ENCODE measurements at places on chromosomes 11 and 22. TPM values are rescaled to one million over a fixed set of nuclear protein-coding genes. Genes with fewer than 3 reads are reported as not detected.

The ASCL2 gene
- 0.13 TPM for total RNA-seq

DNA sequence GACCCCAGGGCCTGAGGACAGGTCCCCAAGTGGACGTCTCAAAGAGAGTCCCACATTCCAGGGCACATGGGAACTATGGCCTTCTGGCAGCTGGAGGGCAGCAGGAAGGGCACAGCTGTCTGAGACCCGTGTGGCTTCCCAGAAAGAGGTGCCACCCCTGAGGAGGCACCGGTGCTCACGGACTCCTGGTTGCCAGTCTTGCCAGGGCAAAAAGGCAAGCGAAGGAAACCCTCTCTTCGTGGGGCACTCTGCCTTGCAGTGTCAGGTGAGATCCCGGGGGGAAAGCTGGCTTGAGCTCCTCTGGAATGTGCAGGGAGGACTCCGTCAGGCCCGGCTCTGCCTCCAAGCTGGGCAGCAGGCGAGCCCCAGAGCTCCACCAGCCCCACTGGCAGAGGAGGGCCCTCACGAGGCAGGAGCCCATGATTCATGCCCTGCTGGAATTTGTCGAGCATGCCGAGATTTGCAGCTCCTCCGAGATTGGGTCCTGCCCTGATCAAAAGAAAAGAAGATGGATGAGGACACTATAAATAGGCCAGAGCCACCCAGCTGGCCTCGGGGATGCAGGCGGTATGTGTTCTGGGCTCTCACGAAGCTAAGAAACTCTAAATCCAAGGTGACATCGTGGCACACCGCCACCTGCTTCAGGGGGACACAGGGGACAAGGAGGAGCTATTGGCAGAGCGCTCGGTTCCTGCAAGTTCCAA lies 9.9 kb upstream of the CELSR1 start:
- DNase-seq = no peak

DNA sequence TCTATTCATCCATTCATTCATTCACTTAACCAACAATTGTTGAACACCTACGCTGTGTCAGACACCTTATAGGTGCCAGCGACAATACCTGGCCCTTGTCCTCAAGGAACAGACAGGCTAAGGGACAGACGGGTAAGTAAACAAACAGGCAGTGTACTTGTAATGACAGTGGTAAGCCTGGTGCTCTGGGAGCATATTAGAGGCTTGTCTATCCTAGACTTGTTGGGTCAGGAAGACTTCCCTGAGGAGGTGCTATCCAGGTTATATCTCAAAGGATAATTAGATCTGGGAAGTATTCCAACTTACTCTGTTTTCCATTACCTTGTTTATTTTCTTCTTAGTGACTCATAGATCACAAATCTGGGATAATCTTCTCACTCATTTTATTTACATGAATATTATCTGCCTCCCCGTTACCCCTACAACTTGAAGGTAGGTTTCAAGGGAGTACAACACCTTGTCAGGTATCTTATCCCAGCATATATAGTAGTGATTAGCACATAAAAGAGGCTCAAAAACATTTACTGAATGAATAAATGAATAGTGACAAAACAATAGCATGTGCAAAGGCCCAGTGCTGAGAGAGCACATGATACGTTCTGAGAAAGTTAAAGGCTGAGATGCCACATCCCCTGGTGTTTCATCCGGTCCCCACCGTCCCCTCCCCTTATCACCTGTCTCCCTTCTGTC lies 75.3 kb upstream of the NCAM1 start:
- DNase-seq = no peak

The HSPB2 gene
- not detected for total RNA-seq

DNA sequence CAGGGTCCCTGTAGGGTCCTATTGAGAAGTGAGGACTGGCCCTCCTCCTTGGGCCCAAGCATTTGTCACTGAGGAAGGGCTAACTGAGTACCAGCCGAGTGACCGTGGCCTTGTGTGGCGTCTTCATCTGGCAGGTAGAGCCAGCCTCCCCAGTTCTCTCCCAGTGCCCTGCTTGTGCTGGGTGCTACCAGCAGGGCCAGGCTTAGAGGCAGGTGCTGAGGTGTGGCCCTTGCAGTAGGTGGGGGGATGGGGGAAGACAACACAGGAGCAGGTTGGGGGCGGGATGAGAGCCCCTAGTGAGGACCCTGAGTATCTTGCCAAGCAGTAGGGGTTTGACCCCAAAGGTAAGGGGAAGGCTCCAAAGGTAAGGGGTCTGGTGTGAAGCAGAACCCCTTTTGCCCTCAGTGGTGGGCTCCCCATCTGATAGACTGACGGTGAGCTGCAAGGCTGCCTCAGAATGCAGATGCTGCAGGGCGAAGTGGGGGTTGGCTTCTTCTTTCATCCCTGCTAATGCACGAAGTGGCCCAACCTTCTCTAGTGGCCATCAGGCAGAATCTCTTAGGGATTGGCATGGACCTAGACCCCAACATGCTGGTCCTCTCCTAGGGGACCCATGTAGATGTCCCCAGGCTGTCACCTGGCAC lies 19.6 kb downstream of the CDC45 start:
- no peak for DNase-seq

- no peak for DNase-seq
Measured at GRCh38 chr11:118524757-118525470, 2.4 kb upstream of the TTC36 start.

The SIAE gene
- total RNA-seq = 4.8 TPM

The PRG3 gene
- total RNA-seq = not detected

GRCh38 chr11:114398303-114398920 lies 1.9 kb downstream of the C11orf71 start:
- no peak for DNase-seq

DNA sequence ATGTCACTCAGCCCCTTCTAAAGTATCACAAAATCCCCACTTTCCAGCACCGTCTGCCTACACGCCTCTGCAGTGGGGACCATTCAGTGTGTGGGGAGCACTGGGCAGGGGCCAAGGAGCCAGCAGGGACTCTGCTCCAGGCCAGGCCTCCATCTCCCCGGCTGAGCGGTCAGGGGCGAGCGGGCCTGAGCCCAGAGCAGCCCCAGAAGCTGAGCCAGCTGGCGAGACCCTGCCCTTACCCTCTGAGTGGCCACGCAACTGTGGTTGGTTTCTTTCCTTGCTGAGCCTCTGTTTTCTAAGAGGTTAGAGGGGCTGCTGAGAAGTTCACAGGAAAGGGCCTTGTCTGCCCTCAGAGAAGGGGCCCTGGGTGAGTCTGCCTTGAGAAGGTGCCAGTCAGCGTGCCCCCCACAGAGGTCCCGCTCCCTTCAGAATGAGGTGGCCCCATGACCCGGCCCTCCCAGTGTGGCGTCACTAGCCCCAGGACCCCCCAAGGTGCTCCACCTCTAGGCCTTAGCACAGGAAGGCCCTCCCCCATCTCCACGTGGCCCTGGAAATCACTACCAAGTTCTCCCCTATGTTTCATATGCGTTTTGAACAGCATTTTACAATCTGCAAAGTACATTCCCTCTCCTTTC lies 46.9 kb downstream of the WNT11 start:
- no peak for DNase-seq

The CSTF3 gene
- 26.5 TPM for total RNA-seq

DNA sequence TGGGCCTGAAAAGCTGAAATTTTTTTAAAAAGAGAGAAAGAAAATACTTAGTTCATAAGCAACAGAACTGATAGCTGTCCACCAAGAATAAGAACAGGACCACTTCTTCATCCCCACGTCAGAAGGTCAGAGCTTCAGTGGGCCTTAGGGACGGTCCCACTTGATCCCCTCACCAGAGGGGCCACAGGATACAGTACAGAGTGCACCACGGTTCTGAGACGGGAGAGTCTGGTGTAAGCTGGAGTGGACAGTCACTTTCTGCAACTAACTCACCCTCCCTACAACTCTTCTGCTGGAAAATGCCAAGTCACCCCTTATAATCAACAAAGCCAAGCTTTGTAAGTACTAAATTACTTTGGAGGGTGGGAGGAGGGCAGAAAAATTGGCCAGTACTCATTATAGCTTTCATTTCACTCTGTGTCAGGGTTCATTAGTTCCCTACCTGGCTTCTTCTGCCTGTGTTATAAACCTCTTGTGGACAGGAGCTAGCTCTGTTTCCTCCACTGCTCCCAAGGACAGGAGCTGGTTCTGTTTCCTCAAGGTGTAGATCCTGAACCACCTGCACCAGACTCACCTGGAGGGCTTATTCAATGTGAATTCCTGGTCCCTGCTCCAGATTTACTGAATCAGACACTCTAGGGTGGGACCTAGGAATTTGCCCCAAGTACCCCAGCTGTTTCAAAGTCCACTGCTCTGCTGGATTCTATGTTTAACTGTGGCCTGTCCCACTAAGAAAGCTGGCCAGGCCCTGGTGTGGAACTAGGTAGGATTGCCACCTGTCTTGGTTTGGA lies 39.6 kb downstream of the SCGB1A1 start:
- DNase-seq = no peak

- DNase-seq = peak; percentile 34
Measured at GRCh38 chr11:96567176-96567575, 177.4 kb downstream of the JRKL start.

DNA sequence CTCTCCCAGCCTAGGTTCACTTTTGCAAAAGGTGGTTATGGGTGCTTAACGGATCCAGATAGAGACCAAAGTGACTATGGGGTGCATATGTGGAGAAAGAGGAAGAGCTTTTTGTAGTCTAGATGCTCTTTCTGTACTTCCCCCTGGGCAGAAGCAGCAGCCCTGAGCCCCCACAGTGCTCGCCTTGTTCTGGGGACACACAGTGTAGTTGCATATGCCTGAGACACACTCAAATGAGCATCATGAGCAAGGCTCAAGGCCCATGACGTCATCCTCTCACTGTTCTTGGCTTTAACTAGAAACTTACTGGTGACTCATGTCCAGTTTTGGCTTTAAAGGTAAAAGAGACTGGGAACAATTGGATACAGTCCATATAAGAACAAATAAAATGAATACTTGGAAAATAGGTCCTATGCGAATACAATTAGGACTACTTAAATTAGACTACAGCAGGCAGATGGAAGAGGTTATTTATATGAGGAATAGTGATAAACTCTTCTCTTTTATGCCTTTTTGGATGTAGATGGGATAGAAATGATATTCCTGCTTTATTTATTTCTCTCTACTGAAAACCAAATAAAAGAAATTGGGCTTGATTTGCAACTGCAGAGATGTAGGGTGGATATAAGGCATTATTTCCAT lies 20.1 kb upstream of the PEX26 start:
- no peak for DNase-seq

- no peak for DNase-seq
Measured at GRCh38 chr11:71489311-71490043, 36.5 kb downstream of the NADSYN1 start.

DNA sequence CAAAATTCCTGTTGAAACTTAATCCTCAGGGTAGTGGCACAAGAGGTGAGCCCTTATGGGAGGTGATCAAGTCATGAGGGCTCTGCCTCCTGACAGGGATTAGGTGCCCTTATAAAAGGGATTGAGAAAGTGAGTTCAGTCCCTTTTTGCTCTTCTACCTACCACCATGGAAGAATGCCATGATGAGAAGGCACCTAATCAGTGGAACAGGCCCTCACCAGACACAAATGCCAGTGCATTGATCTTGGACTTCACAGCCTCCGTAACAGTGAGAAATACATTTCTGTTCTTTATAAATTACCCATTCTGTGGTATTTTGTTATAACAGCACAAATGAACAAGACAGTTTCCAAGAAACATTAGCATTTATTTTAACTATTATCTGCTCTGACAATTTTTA lies 81.0 kb upstream of the MTMR2 start:
- no peak for DNase-seq

The PICALM gene
- 110 TPM for total RNA-seq

The SMTNL1 gene
- not detected for total RNA-seq

The INPP5J gene
- total RNA-seq = not detected

The C22orf15 gene
- total RNA-seq = 0.81 TPM

DNA sequence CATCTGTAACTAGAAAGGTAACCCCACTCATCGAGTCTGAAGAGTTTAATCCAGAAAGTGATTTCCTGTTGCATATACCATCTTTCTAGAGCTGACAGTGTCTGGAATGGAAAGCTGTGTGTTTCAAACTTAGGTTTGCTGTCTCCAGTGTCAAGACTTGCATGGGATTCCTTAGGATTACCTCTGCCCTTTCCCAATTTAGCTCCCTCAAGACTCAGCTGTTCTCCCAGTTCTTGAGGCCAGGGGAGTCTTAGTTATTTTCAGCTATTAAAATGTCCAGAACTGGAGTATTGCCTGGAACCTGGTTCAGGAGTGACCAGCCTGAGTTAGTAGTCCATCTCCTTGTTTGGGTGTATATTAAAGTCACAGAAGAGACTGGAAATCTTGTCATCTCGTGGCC lies 25.0 kb upstream of the LDHA start:
- DNase-seq = no peak

DNA sequence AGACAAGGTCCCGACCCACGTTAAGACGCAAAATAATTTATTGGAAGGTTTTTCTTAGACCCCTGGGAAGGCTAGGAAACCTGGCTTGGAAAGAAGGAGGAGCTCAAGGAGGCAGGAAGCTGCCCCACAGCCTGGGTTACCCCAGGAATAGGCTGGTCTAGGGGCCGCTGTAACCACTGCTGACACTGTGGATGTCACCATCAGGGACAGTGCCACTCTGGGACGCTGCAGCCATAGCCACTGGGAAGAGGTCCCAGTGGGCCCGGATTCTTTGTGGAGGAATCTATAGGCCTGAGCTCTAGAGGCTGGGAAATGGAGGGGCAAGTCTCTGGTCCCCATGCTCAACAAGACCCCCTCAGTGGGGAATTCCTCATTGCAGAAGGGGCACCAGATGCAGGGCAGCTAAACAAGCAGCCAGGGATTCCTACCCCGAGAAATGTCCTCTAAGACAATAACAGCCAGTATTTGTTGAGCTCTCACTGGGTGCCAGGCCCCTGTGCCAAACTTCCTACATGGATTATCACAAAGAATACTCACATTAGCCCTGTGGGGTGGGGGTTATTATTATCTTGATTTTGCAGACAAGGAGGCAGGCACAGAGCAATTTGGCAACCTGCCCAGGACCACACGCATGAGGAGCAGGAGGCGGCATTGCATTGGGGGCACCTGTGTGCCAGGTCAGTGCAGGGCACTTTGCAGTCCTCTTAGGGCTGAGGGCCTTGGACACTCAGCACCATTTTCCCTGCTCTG lies 19.5 kb upstream of the CHKA start:
- no peak for DNase-seq

DNA sequence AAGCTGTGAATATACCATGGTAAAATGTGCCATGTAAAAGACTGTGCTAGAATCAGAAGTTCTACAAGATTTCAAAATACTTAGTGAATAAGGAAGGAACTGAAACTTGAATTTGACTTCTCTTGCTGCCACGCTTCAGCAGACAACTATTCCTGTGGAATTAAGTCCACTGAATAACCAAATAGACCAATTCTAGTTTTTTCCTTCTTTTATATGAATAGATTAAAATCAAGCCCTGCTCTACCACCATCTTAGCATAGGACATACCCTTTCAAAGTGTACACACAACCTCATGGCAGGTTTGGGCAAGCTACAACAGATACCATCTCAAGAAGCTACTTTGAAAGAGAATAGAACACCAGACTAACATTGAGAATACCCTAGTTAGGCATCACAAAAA lies 23.4 kb upstream of the CLNS1A start:
- DNase-seq = no peak

The CABP7 gene
- total RNA-seq = not detected

- no peak for DNase-seq
Measured at GRCh38 chr22:44525941-44526778, 28.1 kb upstream of the RTL6 start.

The PRRG4 gene
- total RNA-seq = 0.24 TPM

All from activated CD8-positive, alpha-beta T cell treated with anti-CD3 and anti-CD28 coated beads, Interleukin-2, amount 10 ng/mL, durations not matched to agents 7 days and 5 days (primary cell).